Hematopoietic multipotent progenitor cell (in vitro differentiated cells): ENCODE measurements at places on chromosomes 13 and 19.

DNA sequence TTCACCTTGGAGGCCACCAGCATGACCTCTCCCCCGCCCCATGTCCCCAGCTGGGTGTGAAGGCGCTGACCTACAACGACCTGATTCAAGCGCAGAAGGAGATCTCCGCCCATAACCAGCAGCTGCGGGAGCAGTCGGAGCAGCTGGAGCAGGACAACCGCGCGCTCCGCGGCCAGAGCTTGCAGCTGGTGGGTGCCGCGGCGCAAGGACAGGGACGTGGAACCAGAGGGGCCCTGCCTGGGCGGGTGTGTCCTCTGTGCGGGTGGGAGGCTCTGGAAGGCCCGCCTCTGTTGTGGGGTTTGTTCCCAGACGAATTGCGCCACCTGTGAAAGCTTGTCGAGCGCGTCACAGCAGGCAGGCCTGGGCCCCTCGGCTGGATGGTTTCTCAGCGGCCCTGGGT lies 22.3 kb downstream of the PLEKHJ1 start:
- DNase-seq: no peak

GRCh38 chr13:52669677-52670076 lies 17.0 kb downstream of the SUGT1 start:
- no peak for DNase-seq

DNA sequence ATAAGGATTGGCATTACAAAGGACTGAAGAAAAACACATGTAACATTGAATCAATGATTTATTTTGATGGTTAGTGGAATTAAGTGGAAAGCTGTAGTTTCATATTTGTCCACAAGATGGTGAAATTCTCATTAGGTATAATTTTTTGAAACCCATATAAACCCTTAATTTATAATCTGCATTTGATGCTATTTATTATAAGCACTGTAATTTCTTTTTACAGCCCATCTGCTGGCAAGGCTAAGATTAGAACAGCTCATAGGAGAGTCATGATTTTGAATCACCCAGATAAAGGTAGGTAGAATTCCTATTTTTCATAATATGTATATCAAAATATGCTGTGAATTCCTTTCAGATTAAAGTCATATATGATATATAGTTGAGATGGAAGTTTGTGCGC lies 62.2 kb downstream of the DNAJC15 start:
- no peak for DNase-seq

- no peak for DNase-seq
Observed at GRCh38 chr19:30733826-30734550, 361.8 kb downstream of the ZNF536 start.

DNA sequence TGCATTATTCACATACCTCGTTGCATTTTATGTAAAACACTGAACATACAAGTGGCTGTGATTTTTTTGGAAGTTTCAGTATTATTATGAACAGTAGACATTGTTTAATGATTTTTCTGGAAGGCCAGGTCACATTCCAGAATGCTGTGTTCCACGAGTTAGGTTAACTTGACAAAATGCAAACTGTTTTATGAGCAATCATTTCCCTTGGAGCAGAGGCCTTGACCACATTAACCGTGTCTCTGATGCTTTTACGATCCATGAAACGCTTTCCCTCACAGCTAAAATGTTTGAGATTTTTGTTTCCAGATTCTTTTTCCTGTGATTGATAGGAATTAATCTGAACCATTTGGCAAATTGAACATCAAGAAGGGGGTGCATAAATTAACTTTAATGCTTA lies 57.8 kb downstream of the MBNL2 start:
- DNase-seq: no peak

GRCh38 chr19:17283504-17283996 lies 1.8 kb downstream of the ANKLE1 start:
- DNase-seq: no peak

DNA sequence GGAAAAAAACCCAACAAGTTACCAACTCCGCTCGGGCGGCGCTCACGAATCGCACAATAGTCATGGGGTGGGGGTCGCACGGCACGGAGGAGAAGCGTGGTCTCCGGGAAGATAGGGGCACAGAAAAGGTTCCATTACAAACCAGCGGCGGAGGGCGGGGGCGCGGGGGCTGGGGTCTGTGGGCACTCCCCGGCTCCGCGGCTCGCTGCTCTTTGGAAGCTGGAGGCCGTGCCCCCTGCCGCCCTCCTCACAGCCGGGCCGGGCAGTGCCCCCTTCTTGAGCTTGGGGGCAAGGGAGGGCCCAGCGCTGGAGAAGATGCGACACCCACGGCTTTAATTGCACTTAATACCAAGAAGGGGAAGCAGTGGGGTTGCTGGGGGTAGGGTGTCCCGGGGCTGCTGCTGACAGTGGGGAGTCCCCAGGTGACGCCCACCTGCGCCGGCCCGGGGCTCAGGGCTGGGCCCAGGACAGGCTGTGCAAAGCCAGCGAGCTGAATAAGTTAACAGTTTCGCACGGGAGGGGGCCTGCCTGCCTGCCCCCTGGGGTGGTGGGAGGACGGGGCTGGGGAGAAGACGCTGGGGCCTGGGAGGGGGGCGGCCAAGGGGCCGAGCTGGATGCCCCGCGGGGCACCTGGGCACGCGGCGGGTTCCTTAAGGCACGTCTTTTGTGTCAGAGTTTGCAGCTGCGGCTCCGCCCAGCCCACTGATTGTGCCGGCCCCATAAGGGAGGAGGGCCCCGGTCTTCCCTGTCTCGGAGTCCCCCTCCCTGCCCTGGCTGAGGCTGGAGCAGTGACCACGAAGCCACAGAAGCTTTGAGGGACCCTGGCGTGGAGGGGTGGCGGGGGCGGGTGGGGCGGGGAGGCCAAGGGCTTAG lies 9.8 kb downstream of the DCAF15 start:
- DNase-seq: no peak

GRCh38 chr19:8849232-8849631 lies 17.1 kb downstream of the MBD3L1 start:
- DNase-seq: no peak

DNA sequence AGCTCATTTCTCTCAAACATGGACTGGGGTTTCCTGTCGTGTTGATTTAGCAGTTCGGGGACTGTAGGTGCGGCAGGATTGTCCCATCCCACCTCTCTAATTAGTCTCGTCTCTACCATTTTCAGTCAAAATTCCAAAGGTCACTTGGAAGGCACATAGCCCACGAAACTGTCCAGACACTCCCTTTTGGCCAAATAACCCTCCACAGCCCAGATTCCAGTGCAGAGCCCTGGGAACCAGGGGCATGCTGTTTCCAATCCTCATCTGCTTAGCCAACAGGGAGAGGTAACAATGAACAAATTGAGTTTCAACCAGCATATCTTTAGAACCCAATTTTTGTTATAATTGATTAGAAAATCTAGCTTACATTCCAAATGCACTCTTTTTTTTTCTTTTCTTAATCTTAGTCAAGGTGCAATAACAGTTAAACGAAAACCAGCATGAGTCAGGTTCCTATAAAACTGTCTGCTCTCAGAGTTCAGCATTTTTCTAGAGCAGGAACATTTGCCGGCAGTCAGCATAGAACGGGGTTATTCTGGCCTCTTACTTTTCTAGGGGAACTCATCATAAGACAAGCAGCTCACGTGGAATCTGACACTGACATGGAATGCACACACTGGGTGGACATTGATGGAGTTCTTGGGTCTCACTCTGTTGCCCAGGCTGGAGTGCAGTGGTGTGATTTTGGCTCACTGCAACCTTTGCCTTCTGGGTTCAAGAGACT lies 14.4 kb upstream of the CEBPA start:
- DNase-seq: no peak

DNA sequence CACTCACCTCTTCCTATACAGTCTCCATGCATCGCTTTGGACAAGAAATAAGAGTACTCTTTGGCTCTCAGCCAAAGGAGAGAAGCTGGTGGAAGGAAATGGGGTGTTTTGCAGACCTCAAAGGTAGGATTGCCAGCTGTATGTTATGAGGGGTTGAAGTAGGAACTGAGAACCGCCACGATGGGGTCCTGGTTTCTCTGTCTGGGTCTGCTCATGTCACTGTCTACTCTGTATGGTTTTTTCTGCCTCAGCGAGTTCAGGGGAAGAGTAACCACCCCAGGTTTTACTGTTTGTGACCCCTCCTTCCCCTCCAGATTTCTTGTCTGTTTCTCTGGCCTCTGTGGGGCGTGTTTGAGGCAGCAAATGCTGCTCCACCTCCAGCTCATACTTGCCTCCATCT lies 4.1 kb downstream of the ZNF805 start:
- no peak for DNase-seq

- DNase-seq: no peak
Observed at GRCh38 chr13:41931337-41931736, 29.6 kb downstream of the VWA8 start.

DNA sequence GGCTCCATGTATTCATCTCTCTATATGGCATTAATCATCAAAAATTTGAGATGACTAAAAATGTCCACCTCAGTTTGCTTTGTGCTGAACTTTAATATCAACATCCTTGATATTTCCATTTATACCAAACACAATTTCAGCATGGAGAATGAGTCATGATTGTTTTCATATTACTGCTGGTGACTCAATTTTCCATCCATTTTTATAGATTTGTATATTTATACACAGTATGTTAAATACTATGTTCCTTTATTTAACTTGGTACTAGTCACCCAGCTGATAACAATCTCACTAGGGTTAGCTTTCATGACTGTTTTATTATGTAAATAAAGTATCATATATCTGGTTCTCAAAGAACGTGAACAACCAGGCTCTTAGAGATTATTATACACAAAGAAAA lies 1255.1 kb downstream of the SLITRK1 start:
- DNase-seq: no peak

DNA sequence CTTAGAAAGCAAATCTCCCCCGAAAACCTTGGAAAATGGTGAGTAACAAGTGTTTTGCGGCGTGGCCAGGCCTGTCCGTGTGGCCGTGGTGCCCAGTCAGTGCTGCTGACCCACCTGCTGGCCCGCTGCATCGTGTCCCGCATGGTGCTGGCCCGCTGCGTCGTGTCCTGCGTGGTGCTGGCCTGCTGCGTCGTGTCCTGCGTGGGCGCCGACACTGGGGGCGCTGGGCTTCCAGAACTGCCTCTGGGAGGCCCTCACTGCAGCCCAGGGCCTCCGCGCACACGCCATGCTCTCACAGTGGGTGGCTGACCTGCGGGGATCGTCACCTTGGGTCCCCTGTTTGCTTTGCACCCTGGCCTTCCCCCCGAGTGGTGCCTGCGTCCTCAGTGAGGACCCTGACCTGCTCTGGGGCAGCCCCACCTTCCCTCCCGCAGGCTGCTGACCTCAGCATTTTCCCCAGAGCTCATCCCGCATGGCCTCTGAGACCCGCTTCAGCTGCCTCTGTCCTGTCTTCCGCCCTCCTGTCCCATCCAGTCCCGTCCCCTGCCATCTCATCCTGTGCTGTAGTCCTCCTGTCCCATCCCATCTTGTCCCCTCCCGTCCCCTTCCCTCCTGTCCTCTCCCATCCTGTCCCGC lies 10.6 kb downstream of the PLEKHJ1 start:
- DNase-seq: no peak

DNA sequence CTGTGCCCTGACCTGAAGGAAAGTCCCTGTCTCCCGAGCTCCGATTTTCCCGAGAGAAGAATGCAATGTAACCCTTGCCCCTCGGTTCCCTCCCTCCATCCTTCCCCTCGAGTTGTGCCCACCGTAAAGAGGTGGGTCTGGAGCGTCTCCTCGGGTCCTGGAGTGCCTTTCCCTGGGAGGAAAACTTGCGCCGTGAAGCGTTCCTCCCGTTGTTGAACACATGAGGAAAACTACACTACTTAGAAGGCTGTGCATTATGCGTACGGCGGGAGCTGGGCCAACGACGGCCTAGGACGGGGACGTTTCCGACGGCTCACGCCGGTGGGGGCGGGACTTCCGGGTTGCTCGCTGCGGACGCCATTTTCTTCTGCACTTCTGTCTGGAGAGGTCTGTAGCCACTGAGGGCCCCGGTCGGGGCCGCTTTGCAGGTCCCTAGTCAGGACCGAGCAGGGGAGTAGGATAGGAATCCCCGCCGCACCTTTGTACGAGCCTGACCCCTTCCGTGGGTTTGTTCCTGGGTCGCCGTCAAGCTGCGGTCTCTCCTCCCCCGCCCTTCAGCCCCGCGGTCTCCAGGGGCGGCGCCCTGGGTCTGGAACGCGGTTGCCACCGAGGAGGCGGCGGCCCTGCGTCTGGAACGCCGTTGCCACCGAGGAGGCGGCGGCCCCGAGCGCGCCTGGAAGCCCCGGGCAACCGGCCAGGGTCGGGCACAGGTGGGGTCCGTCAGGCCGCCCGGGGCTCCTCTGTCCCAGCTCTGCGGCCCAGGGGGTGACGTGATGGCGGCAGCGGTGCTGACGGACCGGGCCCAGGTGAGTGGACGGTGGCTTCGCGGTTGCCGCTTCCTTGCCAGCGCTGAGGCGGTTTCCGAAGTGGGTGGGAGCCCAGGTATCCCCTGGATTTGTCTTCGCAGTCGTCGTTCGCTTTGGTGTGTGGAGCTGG lies at the start of gene ZNF264:
Gene ZNF264, plus strand, starts transcription at position 360 of the 936 bp plus-strand sequence. Its CDS starts 414 bp downstream, at position 774.
- peak; percentile 88 for DNase-seq

- no peak for DNase-seq
Observed at GRCh38 chr13:77749344-77749880, 51.9 kb downstream of the SLAIN1 start.

DNA sequence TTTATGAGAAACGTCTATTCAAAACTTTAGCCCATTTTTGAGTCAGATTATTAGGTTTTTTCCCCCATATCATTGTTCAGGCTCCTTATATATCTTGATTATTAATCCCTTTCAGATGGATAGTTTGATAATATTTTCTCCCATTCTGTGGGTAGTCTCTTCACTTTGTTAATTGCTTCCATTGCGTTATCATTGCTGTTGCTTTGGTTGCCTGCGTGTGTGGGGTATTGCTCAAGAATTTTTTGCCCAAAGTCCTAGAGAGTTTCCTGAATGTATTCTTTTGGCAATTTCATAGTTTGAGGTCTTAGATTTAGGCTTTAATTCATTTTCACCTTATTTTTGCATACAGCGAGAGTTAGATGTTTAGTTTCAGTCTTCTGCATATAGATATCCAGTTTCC lies 25.8 kb upstream of the PRR20A start:
- no peak for DNase-seq

DNA sequence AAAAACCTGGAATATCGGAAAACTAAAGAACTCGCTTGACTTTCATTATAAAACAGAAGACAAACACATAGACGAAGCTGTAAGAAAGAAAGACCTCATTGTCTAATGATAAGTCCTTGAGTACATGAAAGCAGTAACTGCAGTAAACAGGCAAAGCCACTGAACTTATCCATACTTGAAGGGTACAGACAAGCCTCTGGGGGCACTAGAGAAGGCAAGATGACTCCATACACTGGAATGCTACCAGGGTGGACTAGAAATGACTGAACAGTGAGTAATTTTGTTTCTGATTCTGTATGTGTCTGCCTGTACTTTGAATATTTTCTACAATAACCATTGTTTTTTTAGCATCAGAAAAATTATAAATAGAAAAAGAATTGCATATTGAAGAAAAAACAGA lies 507.9 kb downstream of the UQCRFS1 start:
- no peak for DNase-seq

- DNase-seq: no peak
Observed at GRCh38 chr19:16795731-16796130, 33.5 kb upstream of the SIN3B start.

DNA sequence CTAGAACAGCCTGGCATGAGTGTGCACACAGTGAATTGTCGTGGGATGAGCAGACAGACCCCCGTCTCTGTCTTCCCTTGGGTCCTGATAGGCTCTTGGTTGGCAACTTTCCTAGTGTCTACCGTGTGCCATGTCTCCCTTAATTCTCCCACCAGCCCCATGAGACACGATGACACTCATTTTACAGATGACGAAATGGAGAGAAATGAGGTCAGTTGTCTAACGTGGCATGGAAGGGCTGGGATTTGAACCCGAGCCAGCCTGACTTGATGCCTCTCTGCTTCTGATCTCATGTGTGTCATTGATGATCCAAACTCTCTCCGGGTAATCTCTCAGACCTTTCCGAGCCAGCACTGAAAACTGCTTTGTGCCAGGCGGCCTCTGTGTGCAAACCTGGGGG lies 8.4 kb upstream of the KLK14 start:
- DNase-seq: no peak
